AG04449 (cell line): ENCODE measurements at places on chromosomes 2 and 18.

- DNase-seq, result no peak
Observed at GRCh38 chr18:6732952-6733351, 3.4 kb downstream of the ARHGAP28 start.

DNA sequence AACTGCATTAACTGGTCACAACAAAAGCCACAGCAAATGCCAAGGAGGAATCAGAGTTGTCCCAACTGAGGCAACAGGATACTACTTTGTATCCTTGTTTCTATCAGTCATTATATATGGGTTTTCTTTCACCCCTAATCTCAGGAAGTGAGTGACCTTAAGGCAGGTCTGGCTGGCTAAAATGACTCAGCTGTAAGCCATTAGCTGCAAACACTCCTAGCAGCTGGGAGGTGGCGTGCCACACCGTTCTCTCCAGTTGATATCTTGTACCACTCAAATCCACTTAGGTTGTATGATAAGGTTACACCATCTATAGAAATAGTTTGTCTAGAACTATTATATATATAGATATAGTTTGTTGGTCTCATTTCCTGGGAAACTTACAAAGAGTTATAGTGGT lies 171.1 kb upstream of the MC4R start:
- no peak for DNase-seq

DNA sequence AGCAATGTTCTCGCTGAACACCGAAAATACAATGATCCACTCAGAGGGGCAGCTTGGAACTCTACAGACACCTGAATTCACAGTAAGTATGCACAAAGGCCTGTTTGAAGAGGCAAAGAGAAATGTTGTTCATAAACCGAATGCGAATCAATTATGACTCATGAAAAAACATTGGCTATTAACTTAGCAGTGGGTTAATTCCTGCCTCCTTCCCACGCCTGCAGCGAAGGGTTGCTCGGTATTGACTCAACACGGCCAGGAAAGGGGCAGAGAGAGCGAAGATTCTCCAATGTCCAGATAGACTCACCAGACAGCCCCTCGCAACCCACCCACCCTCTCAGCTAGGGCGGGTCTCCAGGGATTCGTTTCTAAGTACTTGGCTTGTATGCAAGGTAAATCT lies 9.4 kb downstream of the CRACDL start:
- no peak for DNase-seq

- DNase-seq, result no peak
Observed at GRCh38 chr2:195238379-195238778, 418.6 kb upstream of the SLC39A10 start.

GRCh38 chr2:42296226-42296625 lies 64.8 kb downstream of the COX7A2L start:
- DNase-seq, result no peak

GRCh38 chr18:36634573-36635216 lies 194.1 kb downstream of the TPGS2 start:
- no peak for DNase-seq

DNA sequence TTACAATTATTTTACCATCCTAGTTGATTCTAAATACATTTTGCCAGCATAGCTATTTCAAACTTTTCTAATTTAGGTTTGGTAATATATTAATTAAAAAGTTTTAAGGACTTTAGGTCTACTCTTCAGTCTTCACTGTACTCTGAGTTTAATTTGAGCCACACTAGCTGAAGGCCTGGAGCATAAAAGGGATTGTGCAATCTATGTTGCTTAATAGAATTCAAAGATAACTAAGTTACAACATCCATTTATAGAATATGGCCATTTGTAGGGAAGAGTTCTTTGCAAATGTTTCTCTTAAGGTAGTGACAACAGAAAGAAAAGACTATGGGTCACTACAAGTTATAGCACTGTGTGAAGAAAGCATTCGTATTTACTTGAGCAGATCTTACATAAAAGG lies 702.2 kb upstream of the NRXN1 start:
- DNase-seq, result no peak

GRCh38 chr18:1133541-1133940 lies 228.9 kb downstream of the ADCYAP1 start:
- no peak for DNase-seq

DNA sequence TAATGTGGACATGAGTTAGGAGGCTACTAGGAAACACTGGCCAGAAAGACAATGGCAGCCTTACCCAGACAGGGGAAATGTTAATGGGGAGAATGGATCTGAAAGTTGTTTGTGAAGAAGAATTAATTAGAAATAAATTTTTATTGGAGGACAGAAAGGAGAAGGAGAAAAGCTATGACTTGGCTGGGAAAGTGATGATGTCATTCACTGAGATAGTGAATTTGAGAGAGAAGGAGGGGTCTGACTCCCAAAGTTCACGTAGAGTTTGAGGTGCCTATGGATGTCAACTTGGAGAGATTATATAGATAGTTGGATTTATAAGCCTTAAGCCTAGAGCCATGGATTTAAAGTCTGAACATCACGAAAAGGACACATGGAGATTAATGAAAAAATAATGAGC lies 144.6 kb upstream of the ZNF521 start:
- DNase-seq, result no peak

- DNase-seq, result no peak
Observed at GRCh38 chr2:200302940-200303727, 3.4 kb upstream of the SPATS2L start.

- no peak for DNase-seq
Observed at GRCh38 chr18:5912566-5912965, 17.2 kb upstream of the TMEM200C start.

DNA sequence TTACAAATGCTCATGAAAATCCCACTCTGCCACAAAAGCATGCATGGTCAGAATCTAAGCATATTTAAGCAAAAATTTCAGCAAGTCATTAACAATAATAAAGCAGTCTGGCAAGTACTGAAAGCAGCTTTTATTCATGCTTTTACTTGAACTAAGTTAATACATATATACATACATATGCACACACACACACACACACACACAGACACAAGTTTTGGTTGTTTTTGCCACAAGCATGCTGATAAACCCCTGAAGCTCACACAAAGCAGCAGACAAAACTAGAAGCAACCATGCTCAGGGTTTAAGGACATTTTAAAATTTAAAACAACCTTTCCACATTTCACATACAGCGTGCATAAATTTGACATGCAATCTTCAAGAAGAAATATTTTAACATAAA lies 819.1 kb upstream of the FSHR start:
- no peak for DNase-seq

GRCh38 chr2:62941413-62941812 lies 109.2 kb upstream of the OTX1 start:
- DNase-seq, result no peak

DNA sequence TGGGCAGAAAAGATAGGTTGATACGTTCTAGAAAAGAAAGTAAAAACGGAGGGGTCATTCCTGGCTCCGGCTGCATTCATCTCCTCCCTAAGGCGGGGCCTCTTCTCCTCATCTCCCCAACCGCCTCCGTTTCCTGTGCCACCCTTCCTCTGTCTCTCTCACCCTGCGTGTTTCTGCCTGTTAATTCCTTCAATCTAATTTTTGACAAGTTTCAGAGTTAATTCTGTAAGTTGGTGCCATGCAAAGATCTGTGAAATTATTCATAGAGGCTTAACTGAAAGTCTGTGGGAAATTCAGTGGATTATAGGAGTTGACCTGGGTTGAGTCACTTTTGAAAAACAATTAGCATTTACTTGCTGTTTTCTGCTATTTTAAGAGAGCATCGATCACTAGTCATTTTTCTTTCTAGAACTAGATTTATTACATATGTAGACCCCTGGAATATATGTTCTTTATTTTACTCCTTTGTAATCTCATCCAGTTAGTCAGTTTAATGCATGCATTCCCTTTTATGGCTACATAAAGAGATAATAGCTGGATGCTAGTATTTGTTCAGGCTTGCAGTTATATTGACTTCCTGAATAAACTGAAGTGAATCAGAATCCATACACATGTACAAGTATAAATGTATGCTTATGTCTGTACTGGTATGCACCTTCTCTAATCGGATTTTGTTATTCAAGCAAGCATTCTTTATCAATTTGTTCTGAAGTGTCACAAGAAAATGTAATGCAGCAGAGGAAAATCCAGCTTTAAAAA lies 91.1 kb downstream of the EML6 start:
- DNase-seq, result no peak

DNA sequence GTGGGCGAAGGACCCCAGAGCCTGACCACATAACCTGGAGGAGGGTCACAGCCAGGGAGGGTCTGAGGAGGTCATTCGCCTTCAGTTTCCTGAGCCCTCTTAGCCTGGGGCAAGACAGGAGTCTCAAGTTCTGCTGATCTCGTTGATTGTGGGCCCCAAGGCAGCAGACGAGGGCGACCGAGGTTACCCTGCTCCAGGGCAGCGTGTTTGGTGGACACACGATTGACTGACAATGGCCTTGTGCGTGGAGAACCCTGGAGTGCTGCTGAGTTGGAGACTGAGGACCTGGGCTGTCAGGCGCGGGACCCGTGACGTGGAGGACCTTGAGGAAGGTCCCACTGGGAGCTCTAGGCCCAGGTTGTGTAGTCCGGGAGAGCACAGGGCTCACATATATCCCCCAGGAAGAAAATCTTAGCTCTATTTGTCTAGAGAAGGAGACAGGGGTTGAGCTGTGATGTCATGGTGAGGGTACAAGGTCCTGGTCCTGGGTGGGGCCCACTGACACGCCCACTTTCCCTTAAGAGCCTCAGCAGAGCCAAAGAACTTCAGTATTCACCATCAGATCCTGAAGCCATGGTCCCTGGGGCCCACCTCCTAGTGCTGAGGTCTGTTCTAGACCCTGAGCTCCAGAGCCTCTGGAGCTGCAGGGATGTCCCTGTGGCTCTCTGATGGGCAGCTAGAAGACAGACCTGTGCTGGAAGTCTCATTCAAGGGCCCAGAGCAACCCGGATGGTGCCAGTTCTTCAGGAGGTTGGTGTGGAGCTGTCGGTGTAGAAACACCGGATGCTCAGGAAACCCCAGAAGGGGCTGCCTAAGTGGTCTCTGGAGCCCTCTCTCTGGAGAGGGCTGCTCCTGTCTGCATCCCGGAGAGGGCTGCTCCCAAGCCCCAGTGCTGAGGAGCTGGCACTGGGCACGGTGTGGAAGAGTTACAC lies 53.1 kb downstream of the DYSF start:
- DNase-seq, result no peak

DNA sequence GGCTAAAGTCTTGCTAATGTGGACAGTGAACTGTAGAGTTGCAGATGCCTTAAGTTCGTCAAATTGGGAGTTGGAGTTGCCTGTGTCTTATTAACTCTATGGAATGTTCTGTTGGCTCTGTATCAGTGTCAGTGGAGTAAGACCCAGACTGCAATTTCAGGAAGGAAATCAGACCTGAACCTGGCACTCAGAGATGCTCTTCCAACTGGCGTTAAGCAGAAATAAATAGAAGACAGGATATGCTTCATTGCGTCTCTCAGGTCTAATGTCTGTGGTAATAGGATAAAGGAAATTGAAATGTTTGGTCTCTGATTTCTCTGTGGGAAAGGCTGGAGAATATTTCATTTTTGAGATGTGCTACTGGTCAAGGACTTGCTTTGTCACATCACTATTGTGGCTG lies 846.7 kb upstream of the ID2 start:
- DNase-seq, result no peak

GRCh38 chr2:219350215-219350614 lies 17.7 kb upstream of the RESP18 start:
- no peak for DNase-seq

- no peak for DNase-seq
Observed at GRCh38 chr2:198706476-198707082, 751.2 kb downstream of the SATB2 start.

DNA sequence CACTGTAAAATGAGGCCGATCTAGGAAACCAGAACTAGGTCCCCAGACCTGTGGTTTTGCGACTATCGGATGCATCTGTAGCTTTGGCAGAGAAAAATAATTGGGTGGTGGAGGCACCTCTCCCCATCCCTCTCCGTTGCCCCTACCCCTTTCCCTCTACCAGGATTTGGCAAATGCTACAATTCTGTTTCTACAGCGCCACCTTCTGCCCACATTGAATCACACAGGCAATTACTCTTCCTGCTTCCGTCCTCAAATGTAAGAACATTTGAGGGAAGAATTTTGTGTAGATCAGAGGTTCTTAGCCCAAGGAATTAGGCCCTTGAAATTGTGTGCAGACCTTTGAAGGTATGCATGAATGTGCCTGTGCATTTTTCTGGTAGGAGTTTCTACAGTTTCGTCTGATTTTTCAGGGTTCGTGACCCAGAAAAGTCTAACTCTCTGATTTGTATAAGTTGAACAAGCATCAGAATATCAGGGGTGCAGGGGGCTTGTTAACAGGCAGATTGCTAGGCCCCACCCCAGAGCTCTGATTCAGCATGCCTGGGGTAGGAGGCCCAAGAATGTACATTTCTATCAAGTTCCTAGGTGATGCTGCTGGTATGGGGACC lies 11.2 kb downstream of the ATP6V1B1 start:
- DNase-seq, result no peak

DNA sequence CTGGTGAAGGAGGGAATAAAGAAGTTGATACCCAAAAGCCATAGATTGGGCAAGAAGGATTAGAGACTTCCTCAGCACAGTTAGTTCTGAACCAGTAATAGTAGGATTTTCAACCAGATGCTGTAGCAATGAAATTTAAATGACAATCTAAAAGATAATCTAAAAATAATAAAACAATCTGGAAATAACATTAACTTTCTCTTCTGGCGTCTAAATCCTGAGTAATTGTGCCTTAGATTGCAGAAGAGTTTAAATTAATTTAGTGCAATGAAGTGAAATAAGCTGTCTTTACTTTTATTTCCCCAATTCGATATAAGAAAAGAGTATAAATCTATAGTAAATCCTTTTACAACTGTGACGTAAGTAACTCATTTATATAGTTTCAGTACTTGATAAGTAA lies 186.8 kb upstream of the DOK6 start:
- no peak for DNase-seq

DNA sequence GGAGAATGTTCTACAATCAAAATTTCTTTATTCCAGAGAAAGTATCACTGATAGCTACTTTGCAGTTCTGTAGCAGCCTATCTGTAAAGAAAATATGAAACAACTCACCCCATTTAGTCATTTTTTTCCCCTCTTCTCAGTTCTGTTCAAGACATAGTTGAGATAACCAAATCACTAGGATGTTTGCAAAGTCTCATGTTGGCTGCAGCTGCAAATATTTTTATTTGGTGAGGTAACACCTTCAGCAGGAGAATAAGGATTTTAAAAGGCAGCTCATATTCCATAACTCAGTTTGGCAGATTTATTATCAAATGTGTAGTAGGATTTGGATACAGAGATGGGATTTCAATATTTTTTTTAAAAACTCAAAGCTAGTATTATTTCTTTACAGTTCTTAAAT lies 41.0 kb downstream of the HNRNPLL start:
- no peak for DNase-seq

- DNase-seq, result no peak
Observed at GRCh38 chr2:23366720-23367119, 18.3 kb upstream of the KLHL29 start.

DNA sequence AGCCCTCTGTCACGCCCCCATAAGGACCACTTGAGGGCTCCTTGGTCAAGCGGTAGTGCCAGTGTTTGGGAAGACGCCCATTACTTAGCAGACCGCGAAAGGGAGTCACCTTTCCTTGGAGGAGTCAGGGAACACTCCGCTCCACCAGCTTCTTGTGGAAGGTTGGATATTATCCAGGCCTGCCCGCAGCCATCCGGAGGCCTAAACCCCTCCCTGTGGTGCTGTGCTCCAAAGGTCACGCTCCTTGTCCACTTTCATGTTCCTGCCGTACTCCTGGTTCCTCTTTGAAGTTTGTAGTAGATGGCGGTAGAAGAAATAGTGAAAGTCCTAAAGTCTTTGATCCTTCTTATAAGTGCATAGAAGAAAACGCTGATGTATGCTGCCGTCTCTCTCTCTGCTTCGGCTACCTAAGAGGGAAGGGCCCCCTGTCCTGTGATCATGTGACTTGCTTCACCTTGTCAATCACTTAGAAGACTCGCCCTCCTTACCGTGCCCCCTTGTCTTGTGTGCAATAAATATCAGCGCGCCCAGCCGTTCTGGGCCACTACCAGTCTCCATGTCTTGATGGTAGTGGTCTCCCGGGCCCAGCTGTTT lies 1.7 kb upstream of the CATIP start:
- no peak for DNase-seq
